GM04504 (cell line): ENCODE measurements at places on chromosomes 6 and 20.

DNA sequence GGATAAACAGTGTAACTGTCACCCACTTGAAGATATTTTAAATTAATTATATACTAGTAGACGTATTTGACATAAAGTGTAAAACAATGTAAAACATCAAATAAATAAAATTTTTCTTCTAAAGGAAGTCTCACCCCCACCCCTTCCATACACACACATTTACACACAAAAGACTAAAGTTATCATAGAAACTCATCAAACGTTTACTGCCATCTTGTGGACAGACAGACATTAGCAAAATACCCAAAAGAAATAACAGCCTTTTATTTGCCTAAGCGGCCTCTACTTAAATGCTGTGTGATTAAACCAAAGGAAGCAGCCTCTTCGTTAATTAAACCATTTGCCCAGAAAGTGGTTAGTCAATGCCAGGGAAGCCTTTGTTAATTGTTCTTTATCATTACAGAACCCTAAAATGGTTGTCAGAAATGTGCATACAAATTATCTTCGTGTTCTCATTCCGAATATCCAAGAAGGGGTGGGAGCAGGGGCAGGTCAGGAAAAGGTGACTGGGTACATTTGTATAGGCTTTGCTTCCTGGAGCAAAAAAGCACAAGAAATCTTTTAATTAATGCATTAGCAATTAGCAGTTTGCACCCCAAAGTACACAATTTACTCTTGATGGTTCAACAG lies 176.2 kb upstream of the SASH1 start:
- DNase-seq = no peak

DNA sequence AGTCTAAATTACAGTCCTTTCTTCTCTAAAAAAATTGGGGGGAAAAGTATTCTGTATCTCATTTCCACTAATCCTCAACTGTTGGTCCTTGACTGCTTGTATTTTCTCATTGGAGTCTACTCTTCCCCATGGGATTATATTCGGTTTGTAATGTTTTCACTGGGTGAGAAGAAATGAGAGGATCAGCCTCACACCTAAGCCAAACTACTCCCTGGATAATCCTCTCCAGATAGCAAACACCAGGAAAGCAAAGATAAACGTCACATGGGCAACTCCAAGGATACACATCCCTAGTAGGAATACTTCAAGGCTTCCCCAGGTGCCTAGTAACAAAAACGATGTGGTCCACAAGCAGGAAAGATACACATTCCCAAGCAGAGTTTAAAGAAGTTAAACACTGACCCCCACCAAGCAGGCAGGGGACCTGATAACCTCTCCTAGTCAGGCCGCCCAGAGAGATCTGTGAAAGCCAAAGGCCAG lies 53.9 kb upstream of the SOX4 start:
- DNase-seq = no peak

- DNase-seq = no peak
Measured at GRCh38 chr6:2899596-2899995, 3.5 kb downstream of the SERPINB9 start.

DNA sequence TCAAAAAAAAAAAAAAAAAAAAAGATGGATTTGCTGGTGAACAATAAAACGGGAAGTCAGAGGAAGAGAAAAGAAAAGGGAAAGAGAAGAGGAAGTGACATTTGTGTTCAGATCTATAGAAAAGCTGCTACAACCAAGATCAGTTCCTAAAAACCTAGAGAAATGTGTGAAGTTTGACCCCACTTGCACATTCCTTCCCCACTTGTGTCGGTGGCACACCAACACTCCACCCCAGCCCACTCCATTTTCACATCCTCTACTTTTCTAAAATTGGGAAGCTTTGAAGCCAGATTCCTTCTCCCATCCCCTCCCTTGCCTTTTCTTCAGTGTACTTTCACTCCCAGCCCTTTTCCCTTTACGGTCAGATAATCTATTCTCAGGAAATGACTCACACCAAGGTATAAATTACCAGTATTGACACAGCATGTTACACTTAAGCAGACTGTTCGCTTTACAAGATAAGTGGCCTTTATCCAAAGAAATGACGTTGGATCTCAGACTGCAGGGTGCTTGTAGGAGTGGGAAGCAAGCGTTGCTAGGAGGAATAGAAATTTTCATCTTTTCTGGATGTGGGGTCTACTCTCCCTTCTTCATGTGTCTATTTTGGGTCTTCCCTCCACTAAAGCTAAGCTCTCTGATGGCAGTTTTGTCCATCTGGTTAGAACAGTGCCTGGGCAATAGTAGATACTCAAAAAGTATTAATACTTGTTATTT lies 92.5 kb upstream of the ADGRF1 start:
- peak; percentile 45 for DNase-seq

GRCh38 chr6:44804546-44805159 lies 417.1 kb downstream of the CDC5L start:
- DNase-seq = no peak

GRCh38 chr20:588932-589672 lies 21.0 kb downstream of the TCF15 start:
- DNase-seq = no peak

DNA sequence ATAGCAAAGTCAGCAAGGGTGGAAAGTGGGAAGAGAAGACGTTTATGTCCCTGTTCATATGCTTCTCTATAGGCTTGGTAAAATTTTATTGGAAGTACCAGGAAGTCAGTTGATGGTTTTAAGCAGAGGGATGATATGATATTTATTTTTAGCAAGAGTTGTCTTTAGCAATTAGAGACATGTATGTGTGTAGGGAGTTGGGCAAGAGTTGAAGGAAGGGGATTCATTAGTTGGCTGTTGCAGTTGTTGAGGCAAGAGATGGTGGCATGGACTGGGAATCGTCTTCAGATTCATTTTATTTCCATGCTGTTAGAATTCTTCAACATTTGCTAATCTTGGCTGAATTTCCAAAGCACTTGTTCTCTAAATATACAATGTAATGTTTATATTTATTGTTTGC lies 85.6 kb downstream of the QKI start:
- DNase-seq = no peak

GRCh38 chr6:91412532-91412931 lies 825.7 kb upstream of the MAP3K7 start:
- DNase-seq = no peak

DNA sequence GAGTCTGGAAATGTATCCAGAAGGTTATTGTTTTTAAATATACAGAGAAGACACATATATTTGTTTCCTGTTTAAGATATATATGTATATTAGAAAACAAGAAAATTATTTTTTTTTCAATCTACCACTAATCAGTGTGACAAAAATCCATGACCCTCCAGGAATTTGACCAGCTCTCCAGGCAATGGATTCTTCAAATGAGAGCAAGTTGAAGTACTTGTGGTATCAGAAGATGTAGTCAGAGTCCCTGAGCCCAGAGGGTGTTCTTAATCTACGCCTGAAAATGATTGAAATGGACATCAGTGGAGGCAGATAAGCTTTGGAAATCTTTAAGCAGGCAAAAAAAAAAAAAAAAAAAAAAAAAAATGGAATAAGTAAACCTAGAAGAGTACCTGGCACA lies 186.5 kb upstream of the QKI start:
- no peak for DNase-seq
